ENCODE measurements at places on chromosomes 11 and 22. TPM values are rescaled to one million over a fixed set of nuclear protein-coding genes. Genes with fewer than 3 reads are reported as not detected.
A peak's percentile ranks its signal among the peaks of the same experiment; 100 is the strongest.

DNA sequence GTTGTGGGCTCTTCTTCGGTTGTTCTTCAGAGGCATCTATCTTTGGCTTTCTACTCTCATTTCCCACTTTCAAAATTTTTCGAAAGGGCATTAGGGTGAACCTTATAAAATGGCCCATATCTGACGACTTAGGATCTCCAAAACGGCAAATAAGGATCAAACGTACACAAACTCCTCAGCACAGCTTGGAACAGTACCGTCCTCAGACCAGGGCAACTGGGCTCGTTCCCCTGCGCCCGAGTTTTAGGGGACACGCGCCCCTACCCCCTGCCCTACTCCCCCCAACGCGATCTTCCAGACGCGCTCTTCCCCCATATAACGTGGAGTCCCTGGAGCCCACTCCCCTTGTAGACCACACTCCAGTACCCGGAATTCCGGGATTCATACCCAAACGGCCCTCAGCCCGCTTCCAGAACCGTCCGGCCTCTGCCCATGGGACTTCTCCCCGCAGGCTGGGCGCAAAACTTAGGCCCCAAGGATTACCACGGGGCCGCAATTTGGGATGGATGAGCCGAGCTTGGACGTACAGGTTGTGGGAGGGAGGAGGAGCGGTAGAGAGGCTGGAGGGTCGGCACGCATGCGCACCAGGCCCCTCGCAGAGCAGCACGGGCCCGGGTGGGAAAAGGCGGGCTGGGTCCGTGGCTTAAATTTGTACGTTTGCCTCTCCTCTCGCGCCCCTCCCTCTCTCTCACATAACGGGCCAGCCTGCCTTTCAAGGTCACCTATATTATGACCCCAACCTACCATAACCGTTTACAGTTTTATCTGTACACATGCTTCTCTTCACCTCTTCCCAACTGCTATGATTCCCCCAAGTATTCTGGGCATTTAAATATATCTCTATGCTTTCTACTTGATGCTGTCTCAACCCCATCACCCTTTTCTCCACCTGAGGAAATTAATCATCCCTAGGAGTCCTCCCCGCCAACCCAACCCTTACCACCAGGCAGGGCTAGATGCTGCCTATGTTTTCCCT lies 3.4 kb downstream of the CCDC89 start:
- peak; percentile 80 for DNase-seq
- H3K36me3 ChIP-seq = no peaks in the 10 kb centered on the region
- no peak overlapping the region for H3K27ac ChIP-seq
- H3K27me3 ChIP-seq = no peaks in the 10 kb centered on the region

DNA sequence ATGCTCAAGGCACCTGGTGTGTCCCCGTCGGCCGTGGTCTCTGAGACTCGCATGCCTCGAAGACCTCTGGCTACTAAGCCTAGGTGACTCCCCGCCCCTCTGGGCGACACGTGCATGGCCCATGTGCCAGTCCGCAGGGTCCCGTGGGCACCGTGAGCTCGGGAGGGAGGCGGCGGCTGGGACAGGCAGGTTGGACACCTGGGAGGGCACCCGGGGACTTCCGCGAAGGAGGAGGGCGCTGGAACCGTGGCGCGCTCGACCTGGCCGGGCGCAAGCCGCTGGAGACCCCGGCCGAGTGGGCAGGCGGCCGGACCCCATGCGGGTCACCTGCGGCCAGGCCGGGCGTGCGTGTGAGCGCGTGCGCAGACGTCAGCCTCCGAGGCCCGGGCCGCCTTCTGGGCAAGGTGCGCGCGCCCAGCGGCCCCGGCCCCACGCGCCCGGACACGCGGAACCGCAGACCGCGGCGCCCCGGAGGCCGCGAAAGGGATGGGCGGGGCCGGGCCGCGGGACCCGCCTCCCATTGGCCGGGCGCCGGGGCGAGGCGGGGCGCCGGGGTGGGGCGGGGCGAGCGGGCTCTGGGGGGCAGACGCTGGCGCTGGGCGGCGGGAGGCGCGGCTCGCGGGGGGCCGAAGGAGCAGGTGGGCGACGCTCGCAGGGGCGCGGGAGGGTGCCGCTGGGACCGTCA lies 579 bp upstream of the RASD2 start:
- peak; percentile 46 for DNase-seq
- no peaks in the 10 kb centered on the region for H3K27me3 ChIP-seq
- H3K27ac ChIP-seq = no peak overlapping the region

DNA sequence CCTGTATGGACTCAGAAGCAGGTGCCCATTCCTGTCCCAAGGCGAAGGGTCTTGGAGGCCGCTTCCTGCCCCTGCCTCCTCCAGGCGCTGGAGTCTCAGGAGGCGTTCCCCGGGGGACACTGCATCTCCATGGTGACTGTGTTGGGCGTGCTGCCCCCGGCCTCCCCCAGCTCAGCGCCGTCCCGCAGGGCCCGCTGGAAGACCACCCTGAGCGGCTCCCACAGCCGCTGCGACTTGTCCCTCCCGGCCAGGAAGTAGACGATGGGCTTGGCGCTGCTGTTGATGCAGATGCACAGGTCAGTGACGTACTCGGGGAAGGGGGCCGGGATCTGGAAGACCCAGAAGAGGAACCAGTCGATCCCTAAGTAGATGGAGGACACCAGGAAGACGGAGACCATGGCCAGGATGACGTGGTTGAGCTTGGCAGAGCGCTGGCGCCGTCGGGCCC lies 7.8 kb downstream of the MRGPRF start:
- H3K27me3 ChIP-seq = no peaks in the 10 kb centered on the region
- DNase-seq = no peak
- no peak overlapping the region for H3K4me3 ChIP-seq
- no peak overlapping the region for H3K27ac ChIP-seq

SHANK2 gene
- total RNA-seq = 94.9 TPM

POLA2 gene
- total RNA-seq = 19.1 TPM

DNA sequence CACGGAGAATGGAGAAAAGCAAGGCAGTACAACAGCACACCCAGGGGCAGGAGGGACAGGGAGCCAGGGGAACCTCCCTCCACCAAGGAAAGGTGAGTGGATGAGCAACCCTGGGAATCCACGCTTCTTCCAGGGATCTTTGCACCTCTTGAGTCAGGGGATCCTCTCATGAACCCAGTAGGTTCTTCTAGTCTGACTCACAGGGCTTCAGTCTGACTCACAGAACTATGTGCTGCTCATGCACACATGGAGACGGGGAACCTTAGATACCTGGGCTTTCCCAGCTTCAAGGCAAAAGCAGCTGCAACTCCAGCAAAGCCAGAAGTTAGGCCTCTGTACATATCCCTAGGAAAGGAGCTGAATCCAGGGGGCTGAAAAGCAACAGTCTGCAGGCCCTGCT lies 1021.4 kb upstream of the TENM4 start:
- H3K4me3 ChIP-seq = no peak overlapping the region
- H3K36me3 ChIP-seq = no peaks in the 10 kb centered on the region
- no peak overlapping the region for H3K27ac ChIP-seq

DEPDC7 gene
- total RNA-seq = 6.0 TPM
